Choroid plexus epithelial cell (primary cell): ENCODE measurements at places on chromosomes 4 and X.

GRCh38 chr4:147050356-147050765 is 104.7 kb upstream of the TTC29 start:
- DNase-seq, result peak; percentile 58

GRCh38 chr4:109026588-109026987 is 263.7 kb upstream of the ETNPPL start:
- DNase-seq, result peak; percentile 84

GRCh38 chr4:107625391-107625902 is 94.6 kb downstream of the PAPSS1 start:
- DNase-seq, result peak; percentile 11

- no peak for DNase-seq
Observed at GRCh38 chr4:107850438-107850837, 25.7 kb downstream of the SGMS2 start.

GRCh38 chr4:121462660-121463261 is 81.9 kb upstream of the QRFPR start:
- DNase-seq, result peak; percentile 82

GRCh38 chr4:176782794-176783193 is 9.9 kb downstream of the VEGFC start:
- no peak for DNase-seq

- DNase-seq, result peak; percentile 12
Observed at GRCh38 chr4:133000012-133000411, 149.1 kb upstream of the PCDH10 start.

DNA sequence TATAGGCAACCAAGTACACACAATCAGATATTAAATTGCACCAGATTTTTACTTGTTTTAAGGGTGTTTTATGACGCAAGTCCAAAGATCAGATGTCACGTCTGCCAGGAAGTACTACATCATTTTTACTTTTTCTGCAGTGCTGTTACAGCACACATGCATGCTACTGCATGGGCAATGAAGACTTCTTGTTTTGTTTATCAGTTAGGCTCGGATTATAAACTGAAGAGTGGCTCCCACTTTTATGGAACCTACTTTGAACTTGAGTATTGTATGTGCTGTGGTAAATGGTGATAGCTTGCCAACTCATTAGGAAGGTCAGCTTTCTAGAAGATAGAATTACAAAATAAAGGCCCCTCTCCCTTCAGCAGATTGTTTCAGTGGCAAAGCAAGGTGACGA is 131.6 kb downstream of the CEP135 start:
- DNase-seq, result peak; percentile 12

- DNase-seq, result no peak
Observed at GRCh38 chrX:154374313-154375155, at the start of gene FLNA. Gene FLNA, minus strand, starts transcription at chrX:154374634. Its CDS starts 3,389 bp downstream, at chrX:154371245.

DNA sequence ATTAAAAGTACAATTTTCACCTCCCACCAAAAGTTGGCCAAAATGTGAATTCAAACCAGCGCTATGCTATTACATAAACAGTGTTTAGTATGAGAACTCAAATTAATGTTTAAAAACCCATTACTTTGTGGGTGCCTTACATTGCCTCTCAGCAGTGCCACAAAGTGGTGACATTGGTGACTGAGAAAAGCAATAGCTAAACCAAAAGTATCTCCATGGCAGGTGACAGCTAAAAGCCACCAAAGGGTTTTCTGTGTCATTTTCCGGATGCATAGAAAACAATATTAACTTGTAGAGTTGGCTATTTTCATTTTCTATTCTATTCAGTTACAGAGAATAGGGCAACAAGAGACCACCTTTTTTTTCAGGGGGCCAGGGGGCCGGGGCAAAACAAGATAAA is 261.2 kb downstream of the MAPK10 start:
- no peak for DNase-seq

GRCh38 chr4:48653217-48654014 is 126.7 kb downstream of the FRYL start:
- peak; percentile 78 for DNase-seq

DNA sequence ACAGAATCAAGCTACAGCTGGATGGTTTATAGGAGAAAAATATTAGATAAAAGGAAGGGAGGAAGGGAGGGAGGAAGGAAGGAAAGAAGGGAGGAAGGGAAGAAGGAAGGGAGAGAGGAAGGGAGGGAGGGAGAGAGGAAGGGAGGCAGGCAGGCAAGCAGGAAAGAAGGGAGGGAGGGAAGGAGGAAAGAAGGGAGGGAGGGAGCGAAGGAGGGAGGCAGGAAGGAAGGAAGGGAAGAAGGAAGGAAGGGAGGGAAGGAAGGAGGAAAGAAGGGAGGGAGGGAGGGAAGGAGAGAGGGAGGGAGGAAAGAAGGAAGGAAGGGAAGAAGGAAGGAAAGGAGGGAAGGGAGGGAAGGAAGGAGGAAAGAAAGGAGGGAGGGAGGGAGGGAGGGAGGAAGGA is 77.9 kb upstream of the C1QTNF7 start:
- no peak for DNase-seq

- DNase-seq, result peak; percentile 78
Observed at GRCh38 chrX:17597836-17598439, 139.4 kb upstream of the SCML1 start.

DNA sequence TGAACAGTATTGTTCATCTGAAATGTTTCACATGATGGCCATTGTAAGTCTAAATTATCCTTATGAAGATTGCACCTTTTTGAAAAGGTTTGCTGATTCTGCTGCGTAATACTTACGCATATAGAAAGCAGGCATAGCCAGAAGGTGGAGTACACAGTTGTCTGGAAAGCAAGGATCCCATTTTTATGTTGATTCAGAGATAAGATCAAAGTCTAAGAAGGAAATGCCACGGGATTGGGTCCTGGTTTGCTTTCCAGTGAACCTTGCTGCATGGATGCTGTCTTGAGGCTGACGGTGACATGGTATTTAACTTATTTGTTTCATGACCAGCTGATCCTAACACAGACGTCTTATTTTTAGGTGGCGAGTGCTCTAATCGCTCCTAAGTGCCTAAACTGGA is 15.5 kb downstream of the MAGEA9B start:
- DNase-seq, result no peak

GRCh38 chr4:18689308-18690115 is 668.0 kb upstream of the LCORL start:
- DNase-seq, result peak; percentile 86

DNA sequence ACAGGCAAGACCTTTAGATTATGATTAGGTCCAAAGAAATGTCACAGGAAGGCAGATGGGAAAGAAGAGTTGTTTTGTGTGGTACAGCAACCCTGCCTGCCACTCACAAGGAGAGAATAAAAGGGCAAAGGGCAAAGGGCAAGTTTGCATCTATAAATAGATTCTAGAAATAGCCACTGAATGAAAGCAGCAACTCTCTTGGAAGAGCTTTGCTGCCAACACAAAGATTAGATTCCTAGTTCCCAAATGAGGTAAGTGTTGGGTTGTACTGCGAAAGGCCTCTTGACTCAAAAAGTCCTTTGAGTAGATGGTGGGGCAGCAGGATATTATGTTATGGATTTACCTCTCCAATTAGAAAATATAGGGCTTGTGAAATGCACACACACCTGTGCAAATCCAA is 61.2 kb downstream of the MOSPD2 start:
- DNase-seq, result peak; percentile 5

DNA sequence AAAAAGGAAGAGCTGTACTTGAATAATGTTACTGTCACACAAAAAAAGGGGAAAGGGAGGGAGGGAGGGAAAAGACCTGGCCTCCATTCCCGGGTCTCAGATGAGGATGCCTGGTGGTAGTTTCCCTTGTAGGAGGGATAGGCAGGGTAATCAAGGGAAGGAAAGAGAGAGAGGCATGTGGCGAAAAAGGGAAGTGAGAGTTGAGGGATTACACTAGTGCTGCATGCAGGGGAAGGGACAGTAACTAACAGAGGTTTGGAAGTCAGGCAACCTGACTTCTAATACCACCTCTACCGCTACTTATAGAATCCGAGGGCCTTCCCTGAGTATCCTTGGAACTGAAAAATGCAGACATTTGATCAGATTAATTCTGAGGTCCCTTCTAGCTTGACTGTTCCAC is 821.7 kb upstream of the FTHL17 start:
- DNase-seq, result no peak

DNA sequence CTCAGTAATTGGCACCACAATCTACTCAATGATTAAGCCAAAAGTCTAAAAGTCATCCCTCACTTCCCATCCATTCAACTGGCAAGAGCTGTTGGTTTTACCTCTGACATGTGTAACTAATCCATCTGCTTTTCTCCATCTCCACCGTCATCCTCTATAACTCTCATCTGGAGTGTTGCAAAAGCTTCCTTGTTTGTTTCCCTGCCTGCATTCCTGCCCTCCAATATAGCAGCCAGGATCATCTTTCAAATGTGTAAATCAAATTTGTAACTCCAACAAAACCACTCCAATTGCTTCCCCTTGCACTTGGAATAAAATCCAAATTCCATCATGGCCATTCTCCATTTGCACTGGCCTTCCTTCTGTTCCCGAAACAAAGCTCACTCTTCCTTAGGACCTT is 4.3 kb upstream of the PLAC8 start:
- peak; percentile 18 for DNase-seq

DNA sequence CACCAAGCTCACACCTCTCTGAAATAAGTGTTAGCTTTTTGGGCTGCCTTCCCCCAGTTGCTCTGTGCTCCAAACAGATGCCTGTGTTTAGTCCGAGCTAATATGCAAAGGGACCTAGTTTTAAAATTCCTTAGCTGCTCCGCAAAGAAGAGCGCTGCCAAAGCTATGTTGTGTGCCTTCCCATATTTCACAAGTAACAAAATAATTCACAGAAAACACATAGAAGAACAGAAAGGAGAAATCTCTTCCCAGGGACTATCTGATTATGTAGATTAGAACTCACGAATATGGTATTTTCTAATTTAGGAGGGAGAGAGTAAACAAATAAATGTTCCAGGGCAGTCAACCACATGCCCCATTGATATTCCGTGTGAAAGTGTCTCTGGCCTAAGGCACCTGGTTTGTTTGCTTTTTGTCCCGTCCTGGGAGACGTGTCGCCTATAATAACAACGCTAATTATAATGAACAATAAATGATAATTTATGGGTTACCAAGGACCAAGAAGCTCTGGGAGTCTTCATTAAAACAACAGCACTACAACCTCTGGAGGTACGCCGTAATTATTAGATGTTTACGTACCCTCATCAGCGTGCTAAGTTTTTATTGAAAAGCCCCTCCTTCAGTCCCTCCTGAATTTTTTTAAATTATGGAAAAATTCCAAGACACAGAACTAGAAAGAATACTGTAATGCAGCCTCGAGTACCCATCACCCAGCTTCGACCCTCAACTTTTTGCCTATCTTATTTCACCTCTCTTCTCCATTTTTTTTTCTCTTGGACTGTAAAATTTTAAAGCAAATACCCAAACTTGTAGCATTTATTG is 1.2 kb upstream of the CCNG2 start:
- DNase-seq, result no peak

DNA sequence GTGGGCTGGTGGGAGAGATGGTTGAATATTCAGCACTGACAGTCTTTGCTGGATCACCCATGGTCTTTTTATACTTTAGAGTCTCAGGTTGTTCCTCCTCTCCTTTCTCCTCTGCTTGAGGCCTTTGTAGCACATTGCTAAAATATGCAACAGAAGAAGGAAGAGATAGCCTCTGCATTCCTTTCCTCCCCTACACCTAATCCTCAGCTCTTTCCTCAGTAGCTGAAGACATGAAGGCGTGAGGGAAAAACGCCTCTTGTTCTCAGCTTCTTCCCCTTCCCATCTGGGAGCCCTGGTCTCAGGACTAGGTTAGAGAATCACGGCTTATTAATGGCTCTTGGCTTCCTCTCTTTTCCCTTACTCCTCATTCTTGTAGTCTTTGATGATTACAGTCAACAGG is 76.8 kb downstream of the RNF150 start:
- peak; percentile 33 for DNase-seq

DNA sequence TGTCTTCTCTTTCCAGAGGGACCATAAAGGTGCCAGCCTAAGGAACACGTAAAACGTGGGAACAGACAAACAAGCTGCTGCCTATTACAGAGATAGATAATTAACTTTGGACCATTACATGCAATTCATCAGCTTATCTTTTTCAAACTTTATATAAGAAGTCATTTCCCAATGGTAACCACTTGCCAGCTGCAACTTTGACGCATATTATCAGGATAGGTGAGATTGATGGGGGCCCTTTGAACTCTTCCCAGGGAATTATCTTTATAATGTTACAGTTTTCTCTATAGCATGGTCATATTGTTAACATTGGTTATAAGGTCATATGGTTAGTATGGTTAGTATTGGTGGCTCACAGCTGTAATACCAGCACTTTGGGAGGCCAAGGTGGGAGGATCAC is 94.1 kb upstream of the BMP2K start:
- DNase-seq, result no peak

DNA sequence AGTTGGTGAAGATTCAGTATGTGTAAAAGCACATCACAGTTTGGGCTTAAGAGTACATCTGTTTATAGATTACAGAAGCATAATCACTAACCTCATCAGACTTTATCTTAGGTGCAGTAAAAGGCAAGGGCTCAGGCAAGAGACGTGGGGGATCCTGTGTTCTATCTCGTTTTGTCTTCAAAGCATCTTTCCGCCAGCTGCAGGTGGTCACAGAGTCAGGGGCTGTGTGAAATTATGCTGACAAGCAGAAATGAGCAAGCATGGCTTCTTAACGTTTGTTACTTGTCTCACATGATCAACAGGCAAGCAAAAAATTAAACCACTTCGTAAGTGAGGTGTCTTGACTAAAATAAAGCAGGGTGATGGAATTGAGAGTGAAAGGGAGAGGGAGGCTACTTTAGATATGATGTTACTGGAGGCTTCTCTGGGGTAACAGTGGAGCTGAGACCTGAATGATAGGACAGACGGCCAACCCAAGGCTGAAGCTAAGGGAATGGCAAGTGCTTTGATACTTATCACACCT is 1.4 kb upstream of the TEC start:
- no peak for DNase-seq

DNA sequence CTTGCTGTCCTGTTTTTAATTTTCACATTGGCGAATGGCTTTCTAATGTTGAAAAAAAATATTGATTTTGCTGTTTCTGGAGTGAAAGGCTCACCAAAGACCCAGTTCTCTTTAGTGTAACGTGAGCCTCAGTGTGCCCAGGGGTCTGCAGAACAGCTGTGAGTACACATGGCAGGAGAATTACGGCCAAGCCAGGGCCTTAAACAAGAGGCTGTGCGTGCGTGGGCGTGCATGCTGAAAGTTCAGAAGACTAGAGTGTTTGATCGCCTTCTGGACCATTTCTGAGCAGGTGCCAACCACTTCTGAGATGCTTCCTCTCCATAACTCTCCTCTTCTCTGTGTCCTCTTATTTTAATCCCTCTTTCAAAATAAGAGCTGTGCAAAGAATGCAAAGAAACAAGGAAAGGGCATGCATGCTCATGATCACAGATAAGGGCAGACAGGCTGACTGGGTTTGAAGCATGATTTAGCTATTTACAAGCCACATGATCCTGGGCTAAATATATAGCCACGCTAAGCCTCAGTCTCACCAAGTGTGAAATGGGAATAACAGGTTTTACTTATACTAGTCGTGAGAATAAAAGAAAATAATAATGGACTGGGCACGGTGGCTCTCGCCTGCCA is 9.9 kb downstream of the PHEX start:
- DNase-seq, result no peak

GRCh38 chr4:102596532-102596931 is 95.4 kb downstream of the NFKB1 start:
- no peak for DNase-seq
